ENCODE measurements at places on chromosomes 5 and 9. TPM values are rescaled to one million over a fixed set of nuclear protein-coding genes. Genes with fewer than 3 reads are reported as not detected.

Gene C1QTNF2
- polyA plus RNA-seq: 1.8 TPM

Gene NUDCD2
- polyA plus RNA-seq: 59.5 TPM

Gene CARD6
- 3.8 TPM for polyA plus RNA-seq

- DNase-seq: no peak
These were observed 96.8 kb downstream of the CAMK4 start for GRCh38 chr5:111320953-111321352.

Gene LAMC3
- 20.1 TPM for polyA plus RNA-seq

- no peak for DNase-seq
These were observed 26.4 kb downstream of the FGF18 start for GRCh38 chr5:171445644-171446516.

DNA sequence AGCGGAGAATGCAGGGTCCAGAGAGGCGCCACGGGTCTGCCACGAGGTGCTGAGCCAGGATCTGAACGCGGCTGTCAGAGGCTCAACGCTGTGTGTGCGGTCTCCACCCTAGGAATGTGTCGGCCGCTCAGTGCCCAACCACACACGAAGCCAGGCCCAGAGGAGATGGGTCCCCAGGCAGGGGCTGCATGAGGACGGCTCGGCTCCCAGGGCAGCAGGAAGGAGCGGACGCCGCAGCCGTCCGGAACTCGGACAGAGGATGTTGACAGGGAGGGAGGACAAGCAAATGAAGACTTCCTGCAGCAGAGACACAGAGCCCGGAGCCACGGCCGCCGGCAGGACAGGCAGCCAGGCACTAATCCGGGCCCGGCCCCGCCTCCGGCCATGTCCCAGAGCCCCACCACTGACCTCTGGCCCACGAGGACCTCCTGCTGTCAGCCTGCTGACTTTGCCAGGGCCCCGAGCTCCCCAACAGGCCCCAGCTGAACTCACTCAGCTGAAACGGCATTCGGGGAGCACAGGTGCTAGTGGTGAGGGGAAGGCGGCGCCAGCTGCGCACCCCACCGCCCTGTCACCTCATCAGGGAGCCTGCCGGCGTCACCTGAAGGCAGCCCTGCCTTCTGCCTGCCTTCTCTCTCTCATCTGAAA lies 12.7 kb downstream of the VAV2 start:
- no peak for DNase-seq

Gene PALM2AKAP2
- 9.1 TPM for polyA plus RNA-seq

DNA sequence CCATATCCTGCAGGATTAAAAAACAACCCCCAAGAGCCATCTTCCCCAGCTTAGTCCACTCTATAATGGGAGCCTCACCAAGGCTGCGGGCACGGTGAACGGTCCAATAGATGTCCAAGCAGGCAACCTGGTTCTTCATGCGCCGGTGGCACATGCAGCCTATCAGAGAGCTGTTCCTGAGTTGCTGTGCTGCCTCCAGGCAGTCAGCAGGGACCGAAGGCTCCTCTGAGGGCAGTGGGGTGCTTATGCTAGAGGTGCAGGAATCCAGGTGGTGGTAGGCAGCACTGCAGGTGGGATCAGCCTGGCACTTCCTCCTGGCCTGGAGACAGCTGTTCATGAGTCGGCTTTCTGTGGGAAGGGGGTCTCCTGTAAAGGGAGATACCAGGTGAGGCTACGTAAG lies 10.2 kb downstream of the GFRA3 start:
- DNase-seq: no peak

DNA sequence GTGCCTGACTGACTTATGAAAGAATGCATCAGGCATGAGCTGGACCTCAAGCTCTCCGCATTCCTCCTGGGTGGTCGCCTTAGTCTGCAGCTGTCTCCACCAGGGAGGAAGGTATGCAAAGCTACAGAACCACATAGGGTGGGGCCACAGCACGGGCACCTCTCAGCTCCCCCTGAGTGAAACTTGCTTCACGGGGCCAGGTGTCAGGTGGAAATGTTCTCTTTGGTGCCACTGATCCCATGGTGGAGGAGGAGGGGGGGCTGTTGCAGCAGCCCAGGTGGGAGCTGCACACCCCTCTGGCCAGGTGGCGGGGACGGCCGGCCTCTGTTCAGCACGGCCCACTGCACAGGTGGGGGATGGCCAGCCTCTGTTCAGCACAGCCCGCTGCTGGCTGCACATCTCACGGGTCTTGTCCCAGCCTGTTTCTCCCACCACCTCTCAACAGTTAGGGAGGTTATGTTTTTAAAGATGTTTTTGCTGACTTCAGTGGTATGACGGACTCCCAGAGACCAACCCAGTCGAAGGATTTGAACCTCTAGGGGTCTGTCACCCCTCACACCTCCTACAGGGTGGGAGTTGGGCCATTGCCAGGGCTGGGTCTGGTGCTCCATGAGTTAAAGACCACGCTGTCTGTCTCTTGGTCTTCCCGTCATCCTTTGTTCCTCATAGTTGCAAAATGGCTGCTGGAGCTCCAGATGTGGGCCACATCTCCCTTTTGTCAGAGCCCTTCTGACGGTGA lies 34.3 kb downstream of the MRPL36 start:
- DNase-seq: no peak

Gene MCIDAS
- polyA plus RNA-seq: 0.94 TPM

DNA sequence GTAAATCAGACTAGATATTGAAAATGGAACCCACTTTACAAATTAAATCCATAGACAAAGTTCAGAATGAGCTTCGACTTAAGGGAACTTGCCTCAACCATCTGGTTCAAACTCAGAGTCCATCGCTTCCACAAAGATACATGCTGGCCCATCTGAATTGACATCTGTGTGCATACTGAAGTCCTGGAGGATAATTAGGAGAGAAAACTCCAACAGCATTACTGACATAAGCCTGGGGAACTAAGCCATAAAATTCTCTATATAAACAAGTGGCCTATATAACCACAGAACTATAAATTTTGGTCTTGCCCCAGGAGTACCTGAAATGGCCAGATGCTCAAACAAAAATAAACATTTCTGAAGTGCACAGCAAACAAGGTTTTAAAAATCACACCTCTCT lies 94.4 kb downstream of the IZUMO3 start:
- no peak for DNase-seq

Gene DDX4
- polyA plus RNA-seq: not detected

GRCh38 chr9:27395484-27395921 lies 98.6 kb upstream of the EQTN start:
- no peak for DNase-seq

Gene FRRS1L
- 2.0 TPM for polyA plus RNA-seq

DNA sequence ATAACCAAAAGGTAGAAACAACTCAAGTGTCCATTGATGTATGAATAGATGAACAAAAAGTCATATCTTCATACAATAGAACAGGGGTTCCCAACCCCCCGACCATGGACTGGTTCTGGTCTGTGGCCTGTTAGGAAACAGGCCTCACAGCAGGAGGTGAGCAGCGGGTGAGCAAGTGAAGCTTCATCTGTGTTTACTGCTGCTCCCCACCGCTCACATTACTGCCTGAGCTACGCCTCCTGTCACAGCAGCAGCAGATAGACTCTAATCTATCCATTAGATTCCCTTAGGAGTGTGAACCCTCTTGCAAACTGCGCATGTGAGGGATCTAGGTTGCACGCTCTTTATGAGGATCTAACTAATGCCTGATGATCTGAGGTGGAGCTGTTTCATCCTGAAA lies 478.0 kb downstream of the BRINP1 start:
- DNase-seq: no peak

Gene FBP2
- not detected for polyA plus RNA-seq

GRCh38 chr5:60929024-60929423 lies 15.8 kb downstream of the ERCC8 start:
- no peak for DNase-seq

Gene DEPDC1B
- 31.2 TPM for polyA plus RNA-seq

Gene SEMA6A
- polyA plus RNA-seq: 51.7 TPM

Gene ZDHHC11
- polyA plus RNA-seq: 6.9 TPM

DNA sequence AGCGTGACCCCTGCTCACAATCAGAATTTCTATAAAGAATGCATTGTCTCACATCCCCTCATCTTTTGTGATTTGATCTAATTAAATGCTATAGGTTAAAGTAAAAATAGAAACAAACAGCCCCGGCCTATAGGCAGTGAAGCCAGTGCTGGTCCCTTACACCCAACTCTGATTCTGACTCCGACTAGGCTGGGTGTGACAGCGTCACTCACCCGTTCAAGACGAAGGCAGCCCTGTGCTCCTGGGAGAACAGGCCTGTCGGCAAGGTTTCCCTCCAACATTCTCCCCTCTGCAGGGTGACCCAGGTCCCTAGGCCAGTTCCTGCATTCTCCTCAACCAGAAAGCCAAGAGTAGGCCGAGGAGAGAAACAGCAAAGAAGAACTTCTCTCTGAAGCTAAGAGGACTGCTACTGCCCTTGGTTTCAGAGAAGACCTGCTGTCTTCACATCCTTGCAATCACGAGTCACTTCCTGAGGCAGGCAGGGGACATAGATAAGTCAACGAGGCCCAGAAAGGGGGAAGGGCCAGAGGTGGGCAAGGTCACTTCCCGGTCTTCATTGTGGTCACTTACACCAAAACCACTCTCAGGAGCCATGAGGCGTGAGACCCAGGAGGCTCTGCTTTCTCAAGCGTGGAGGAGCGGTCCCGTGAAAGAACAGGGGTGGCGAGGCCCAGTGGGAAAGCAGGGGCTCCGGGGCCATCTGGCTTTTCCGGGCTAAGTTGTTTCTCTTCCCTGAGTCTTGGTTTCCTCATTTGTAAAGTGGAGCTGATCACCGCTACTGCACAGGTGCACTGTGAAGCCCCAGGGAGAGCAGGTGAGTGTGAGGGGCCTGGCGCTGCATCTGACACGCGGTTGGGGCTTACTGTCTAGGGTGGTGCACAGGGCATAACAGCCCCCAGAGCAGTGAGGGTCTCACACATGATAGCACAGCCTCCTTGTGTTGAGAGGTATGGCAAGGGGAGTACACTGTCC lies 200.8 kb downstream of the CRB2 start:
- DNase-seq: no peak

Gene LTC4S
- 2.1 TPM for polyA plus RNA-seq

DNA sequence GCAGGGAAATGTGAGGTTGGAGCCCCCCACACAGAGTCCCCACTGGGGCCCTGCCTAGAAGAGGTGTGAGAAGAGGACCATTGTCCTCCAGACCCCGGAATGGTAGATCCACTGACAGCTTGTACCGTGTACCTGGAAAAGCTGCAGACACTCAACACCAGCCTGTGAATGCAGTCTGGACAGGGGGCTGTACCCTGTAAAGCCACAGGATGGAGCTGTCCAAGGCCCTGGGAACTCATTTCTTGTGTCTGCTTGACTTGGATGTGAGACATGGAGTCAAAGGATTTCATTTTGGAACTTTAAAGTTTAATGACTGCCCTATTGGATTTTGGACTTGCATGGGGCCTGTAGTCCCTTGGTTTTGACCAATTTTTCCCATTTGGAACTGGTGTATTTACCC lies 535.0 kb upstream of the MEF2C start:
- DNase-seq: no peak

- DNase-seq: no peak
These were observed 4.6 kb downstream of the SEPTIN8 start for GRCh38 chr5:132772291-132773070.

GRCh38 chr5:91486638-91487037 lies 103.5 kb upstream of the ARRDC3 start:
- no peak for DNase-seq

GRCh38 chr5:72374844-72375243 lies 54.7 kb downstream of the PTCD2 start:
- no peak for DNase-seq

- no peak for DNase-seq
These were observed 9.0 kb downstream of the FCN1 start for GRCh38 chr9:134908524-134909309.

- DNase-seq: no peak
These were observed 36.7 kb upstream of the FUBP3 start for GRCh38 chr9:130542457-130543228.

DNA sequence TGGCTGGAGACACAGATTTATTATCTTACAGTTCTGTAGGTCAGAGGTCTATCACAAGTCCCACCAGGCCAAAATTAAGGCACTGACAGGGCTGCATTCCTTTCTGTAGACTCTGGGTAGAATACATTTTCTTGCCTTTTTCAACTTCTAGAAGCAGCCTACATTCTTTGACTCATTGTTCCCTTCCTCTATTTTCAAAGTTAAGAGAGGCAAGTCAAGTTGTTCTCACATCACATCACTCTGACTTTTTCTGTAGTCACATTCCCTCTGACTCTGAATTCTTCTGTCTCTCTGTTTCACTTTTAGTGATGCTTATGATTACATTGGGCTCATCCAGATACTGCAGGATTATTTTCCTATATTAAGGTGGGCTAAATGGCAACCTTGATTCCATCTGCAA lies 119.0 kb downstream of the MELK start:
- no peak for DNase-seq

GRCh38 chr5:157599565-157599964 lies 24.0 kb upstream of the ADAM19 start:
- no peak for DNase-seq

GRCh38 chr9:33852216-33852826 lies 35.4 kb downstream of the UBE2R2 start:
- peak; percentile 17 for DNase-seq

- DNase-seq: no peak
These were observed 315.3 kb upstream of the MSX2 start for GRCh38 chr5:174409070-174409469.

- DNase-seq: no peak
These were observed 52.9 kb upstream of the KIAA1958 start for GRCh38 chr9:112433499-112434392.

DNA sequence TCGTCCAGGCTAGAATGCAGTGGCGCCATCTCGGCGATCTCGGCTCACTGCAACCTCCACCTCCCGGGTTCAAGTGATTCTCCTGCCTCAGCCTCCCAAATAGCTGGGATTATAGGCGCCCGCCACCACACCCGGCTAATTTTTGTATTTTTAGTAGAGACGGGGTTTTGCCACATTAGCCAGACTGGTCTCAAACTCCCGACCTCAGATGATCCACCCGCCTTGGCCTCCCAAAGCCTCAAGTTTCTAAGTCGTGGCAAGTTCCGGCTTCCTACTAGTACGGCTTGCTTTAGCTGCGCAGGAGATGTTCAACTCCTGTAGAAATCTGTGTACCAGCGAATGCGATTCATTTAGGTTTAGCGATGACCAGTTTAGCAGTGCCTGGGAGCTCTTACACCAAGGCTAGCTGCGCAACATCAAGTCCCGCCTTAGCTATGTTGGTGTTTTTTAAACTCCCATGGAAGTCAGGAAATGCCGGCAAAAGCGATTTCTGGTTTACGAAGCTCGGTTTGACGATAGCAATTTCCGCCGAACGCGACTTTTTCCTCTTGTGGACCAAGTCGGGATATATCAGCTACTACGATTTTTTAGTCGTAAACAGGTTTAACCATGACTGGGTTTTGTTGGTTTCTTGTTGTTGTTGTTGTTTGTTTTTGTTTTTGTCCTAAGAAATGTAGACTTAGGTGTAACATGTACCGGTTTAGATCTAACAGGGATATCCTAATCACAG lies 46.4 kb downstream of the ANXA2R start:
- DNase-seq: no peak

GRCh38 chr9:114745879-114746550 lies 59.8 kb downstream of the TNFSF15 start:
- no peak for DNase-seq

Gene SPATA31E1
- polyA plus RNA-seq: not detected

DNA sequence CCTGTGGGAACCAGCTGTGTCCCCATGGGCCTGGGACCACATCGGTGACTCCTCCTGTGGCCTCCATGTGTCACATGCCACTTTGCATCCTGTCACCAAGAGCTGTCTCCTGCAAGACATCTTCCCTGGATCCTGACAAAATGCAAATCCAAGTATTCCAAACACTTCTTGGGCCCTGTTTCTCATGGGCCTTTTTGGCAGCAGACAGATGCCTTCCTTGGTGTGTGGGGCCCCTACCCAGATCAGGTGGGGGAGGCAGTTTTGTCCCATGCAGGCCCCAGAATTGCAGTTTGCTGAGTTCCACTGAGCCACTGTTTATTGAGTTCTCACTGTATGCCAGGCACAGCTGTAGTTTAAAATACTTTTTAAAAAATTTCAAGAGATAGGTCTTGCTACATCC lies 62.5 kb upstream of the GABRP start:
- DNase-seq: no peak

Data from right renal pelvis (tissue), 4 donors.